ENCODE measurements at places on chromosomes 6 and 20.

DNA sequence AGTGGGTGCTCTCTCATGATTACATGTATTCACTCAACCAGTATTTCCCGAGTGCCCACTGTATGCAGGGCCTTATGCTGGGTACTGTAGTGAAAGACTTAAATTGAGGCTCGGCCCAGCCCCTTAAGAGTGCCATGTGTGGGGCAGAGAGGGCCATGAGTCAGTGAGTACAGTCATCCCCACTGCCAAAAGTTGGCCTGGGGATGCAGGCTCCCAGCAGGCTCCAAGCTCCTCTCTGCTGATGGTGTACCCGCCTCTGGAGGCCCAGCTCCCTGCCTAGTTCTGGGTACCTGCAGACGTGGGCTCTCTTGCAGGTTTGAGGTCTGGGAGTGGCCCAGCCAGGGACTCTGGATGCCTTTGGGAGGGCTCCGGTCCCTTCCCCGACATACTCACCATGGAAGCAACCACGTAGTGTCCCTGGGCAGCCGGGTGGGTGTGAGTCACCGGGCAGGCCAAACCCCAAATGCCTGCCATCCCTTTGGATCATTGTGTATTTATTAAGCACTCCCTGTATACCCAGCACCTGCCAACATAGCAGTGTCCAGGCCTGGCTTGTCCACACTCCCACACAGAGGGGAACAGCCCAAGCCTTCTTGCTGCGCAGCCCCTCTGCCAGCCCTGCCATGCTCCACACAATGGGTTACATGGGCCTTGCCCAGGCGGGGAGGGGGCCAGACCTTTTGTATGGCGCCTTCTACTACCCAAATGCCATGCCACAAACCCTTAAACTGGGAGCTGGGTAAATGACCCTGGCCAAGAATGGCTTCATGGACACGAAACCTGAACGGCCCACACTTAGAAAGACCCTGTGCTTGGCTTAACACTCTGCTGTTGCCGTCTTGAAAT, 153.6 kb downstream of the VEGFA start:
- no peak for DNase-seq

GRCh38 chr20:12555369-12555768, 453.4 kb upstream of the SPTLC3 start:
- no peak for DNase-seq

- DNase-seq = no peak
These were observed 38.9 kb upstream of the HDGFL1 start for GRCh38 chr6:22530506-22530905.

GRCh38 chr6:131782764-131783163, 25.1 kb upstream of the ENPP1 start:
- DNase-seq = no peak

DNA sequence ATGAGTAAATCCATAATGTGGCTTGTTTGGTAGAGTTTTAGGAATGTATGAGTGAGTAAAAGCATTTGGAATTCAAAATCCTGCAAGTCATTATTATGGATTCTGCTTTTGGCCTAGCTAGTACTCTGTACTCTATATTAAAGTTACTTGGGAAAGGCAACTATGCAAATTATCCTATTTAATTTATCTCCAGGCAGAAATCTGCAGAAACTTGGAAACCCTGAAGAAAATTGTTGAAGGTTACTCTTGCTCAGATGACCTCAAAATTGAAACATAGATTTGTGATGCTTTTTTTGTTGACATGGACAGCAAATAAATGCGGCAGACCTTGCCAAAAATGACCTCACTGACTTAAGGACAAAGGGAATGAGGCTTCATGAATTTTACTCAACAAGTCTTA, 477.1 kb upstream of the EYS start:
- no peak for DNase-seq

GRCh38 chr6:117497237-117497636, 14.8 kb downstream of the DCBLD1 start:
- DNase-seq = no peak
